CD8-positive, alpha-beta T cell (primary cell): ENCODE measurements at places on chromosomes 13 and 19. TPM values are rescaled to one million over a fixed set of nuclear protein-coding genes. Genes with fewer than 3 reads are reported as not detected.

CATSPERD gene
- total RNA-seq: not detected

ADGRE3 gene
- total RNA-seq: not detected

GNG14 gene
- not detected for total RNA-seq

TSKS gene
- 0.98 TPM for total RNA-seq

KIR3DL2 gene
- total RNA-seq: 1.5 TPM

LATS2 gene
- total RNA-seq: 7.1 TPM

ZNF497 gene
- 1.2 TPM for total RNA-seq

KLK4 gene
- not detected for total RNA-seq

RGCC gene
- 581 TPM for total RNA-seq

DDA1 gene
- 47.7 TPM for total RNA-seq

LIM2 gene
- total RNA-seq: not detected

DCT gene
- total RNA-seq: 0.28 TPM

TLE6 gene
- total RNA-seq: not detected

MED29 gene
- total RNA-seq: 45.9 TPM
